ENCODE measurements at places on chromosomes 5 and 9.

DNA sequence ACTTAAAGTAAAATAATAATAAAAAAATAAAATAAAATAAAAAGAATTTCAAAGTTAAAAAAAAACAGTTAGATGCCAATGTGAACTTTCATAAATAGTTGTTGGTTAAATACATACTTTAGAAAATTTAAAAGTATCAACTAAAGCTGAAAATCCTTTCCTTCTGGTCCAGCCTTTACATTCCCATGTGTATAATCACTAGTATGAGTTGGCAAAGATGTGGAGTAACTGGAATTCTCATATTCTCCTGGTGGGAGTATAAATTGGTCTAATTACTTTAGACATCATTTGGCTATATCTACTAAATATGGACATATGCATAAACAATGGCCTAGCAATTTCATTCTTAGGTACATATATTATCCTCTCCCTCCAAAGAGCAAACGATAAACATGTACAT is 619.9 kb downstream of the PTPRD start:
- DNase-seq, result no peak

DNA sequence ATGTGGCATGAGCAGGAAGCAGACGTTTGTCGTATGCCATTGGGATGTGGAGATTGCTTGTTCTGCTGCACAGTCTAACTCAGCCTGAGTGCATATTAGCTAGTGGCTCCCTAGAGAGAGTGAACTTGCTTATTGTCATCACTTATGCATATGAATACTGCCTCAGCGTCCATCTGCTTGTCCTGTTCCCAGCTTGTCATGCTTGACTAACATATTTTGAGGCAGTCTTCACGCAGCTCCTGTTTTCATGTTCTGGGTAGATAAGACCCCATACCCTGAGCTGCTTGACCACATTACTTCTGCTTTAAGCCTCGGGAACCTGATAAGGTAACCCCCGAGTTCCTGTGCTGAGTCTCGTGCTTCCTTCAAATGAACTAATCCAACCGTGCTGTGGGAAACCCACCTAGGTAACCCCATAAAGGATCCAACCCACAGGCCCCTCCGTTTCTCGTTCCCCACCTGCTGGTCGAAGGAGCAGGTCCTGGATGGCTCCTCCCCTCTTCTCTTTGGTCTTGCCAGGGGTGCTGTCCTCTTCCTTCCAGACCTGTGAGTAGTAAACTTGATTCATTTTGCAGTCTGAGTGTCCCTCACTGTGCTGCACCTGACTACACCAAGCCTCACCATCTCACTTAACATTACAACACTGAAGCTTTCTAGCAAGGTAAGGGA is 25.0 kb downstream of the ANKRD33B start:
- DNase-seq, result no peak

DNA sequence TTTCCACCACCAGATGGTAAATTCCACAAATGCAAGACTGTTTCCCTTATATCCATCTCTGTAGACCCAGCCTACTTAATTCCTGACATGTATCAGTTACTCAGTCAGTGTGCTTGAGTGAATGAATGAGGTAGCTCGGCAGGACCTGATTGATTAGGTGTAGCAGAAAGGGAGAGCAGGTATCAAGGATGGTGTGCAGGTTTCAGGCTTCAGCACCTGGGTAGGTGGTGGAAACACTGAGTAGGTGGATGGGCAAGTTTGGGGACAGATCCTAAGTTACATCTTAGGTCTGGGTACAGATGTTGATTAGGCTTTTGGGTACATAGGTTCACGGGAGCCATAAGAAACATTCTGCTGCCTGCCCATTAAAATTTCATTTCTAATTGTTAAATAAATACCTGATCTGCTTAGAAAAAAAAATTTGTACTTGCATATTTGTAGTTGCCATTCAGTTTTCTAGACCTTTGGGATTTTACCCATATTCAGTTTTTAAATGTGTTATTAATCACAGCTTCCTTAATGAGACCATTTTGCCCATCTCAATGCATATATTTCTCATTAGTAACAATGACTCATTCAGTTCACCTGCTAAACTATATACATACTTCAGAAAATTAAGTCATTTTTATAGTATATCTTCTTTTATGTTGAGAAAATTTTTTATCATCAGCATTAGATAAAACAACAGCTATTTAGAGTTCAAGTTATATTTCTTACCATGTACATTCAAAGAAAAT is 111.8 kb downstream of the INIP start:
- no peak for DNase-seq

- peak; percentile 40 for DNase-seq
Observed at GRCh38 chr9:129624947-129625346, 1.0 kb upstream of the NTMT1 start.

DNA sequence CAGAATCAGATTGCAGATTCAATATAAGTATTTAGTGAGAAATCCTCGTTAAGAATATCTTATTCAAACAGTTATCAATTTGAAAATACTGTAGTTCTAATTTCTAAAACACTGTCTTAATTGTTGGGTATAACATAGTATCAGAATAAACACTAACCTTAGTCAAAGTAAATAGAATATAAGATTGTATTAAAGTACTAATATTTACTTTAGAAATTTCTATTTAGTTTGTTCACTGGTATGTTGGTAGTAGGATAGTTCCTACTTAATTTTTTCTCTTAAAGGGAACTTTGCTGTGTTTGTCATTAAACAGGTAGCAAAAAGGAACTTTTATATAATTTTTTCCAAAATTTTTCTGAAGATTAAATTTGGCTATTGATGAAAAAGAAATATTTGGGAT is 42.3 kb downstream of the FAM174A start:
- DNase-seq, result no peak

GRCh38 chr5:2755076-2755680 is 3.7 kb upstream of the IRX2 start:
- DNase-seq, result no peak

- peak; percentile 71 for DNase-seq
Observed at GRCh38 chr9:133406480-133407307, 11.1 kb downstream of the REXO4 start.

GRCh38 chr5:133827011-133827410 is 141.4 kb downstream of the C5orf15 start:
- no peak for DNase-seq

DNA sequence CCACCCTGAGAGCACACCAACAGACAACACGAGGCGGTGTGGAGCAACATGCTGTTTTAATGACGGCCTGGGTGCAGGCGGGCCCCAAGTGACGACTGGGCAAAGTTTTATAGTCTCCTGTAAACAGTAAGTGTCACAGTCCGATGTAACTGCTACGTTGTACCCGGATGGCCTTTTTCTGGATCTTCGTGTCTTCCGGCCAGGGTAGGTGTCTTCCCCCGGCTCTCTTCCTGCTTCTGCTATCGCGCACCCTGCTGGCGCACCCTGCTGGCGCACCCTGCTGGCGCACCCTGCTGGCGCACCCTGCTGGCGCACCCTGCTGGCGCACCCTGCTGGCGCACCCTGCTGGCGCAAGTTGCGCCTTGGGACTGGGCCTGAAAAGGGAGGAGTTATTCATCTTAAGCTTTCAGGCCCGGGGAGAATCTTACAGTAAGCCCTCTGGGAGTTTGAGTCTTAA is 143.0 kb upstream of the TARS1 start:
- no peak for DNase-seq

DNA sequence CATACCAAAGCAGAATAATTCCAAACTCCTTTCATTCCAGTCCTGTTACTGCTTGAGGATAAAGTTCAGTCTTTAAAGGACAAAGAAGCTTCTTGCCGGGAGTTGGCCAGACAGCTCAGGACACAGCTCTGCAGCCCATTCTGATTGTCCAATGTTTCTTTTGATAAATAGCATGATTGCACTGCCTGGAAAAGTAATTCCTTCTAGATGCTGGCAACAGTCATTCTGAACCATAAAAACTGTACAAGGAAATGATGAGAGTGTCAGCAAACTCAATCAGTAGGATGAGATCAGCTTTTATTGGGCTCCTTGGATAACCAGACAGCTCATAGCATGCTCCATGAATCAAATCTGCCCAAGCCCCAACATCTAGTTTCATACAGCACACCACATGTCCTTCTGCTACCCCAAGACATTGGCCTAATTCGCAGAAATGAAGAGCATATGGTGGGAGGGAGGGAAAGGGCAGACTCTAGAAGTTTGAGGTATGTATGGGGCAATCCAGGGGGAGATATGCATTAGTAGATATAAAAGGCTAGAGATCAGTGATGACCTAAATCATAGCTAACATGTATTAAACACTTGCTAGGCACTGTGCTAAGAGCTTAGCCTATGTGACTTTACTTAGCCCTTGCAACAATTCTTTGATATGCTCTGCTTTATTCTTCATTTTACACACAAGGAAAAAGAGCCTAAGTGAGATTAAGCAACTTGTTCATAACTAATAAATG is 219.9 kb upstream of the NREP start:
- no peak for DNase-seq

DNA sequence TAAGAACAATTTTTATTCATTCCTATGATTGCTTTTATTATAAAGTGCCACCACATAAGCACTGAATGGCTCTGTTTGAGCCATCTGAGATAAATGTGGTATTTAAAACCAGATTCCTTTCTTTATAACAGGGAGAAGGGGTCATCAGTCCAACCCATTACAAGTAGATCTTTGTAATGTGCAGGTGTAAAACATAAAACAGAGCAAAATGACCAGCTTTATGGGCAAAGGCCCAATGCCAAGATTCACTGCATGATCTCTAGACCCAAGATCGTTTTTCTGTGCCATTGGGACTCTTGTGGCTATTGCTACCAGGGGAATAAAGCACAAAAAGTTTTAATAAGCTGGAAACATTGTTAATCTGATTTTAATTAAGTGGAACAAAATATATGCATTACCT is 469.9 kb downstream of the PRR16 start:
- no peak for DNase-seq

DNA sequence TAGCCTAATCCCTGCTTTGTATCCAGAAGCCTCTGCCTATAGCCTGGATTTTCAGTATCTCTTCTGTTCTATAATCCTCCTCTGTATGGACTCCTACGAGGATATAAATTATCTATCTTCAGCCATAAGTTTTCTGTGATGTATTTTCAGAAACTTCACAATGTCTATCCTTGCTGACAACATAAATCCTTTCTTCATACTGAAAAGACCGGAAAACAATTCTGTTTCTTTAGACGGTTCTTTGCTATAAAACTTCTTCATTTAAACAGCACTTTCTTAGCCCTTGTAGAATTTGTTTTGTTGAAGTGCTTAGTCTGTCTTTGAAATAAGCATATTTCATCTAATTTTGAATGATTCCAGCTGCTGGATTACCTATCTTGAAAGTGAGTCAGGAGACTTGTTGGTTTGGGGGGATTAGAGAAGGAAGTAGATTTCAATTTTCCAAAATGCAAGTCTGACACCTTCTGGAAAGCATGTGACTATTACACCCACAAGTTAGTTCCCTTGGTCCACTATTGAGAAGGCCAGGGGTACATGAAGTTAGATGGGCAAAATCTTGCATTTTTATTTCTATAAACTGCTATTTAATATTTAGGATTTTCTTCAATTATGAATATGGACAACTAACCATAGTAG is 96.3 kb upstream of the RANBP3L start:
- DNase-seq, result no peak

- no peak for DNase-seq
Observed at GRCh38 chr5:147565524-147565923, 55.7 kb upstream of the DPYSL3 start.

- no peak for DNase-seq
Observed at GRCh38 chr5:175686396-175686795, 28.5 kb downstream of the HRH2 start.

DNA sequence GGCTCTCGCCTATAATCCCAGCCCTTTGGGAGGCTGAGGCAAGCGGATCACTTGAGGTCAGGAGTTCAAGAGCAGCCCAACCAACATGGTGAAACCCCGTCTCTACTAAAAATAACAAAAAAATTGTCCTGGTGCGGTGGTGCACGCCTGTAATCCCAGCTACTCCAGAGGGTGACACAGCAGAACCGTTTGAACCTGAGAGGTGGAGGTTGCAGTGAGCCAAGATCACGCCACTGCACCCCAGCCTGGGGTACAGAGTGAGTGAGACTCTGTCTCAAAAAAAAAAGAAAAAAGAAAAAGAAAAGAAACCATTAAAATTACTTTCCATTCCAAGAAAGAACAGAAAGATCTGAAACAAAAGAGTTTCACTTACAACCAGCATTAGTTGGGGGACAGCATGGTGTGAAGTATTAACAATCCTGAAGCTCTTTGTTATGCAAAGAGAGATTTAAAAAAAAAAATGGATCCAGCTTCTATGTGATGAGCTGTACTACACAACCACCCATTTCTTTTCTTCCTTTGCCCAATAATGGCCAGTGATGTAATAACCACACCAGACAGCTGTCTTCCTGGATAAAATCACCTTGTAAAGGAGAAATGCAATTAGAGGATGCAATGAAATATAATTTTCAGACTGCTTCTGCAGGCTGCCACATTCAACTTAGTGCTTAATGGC is 76.9 kb downstream of the MED27 start:
- DNase-seq, result no peak

- no peak for DNase-seq
Observed at GRCh38 chr5:83341815-83342334, 129.7 kb upstream of the VCAN start.

GRCh38 chr5:56227691-56228090 is 5.4 kb downstream of the ANKRD55 start:
- no peak for DNase-seq

Measured in T follicular helper cell (primary cell).